Germinal center (tissue), 1 donor: ENCODE measurements at places on chromosomes 12 and 14.

DNA sequence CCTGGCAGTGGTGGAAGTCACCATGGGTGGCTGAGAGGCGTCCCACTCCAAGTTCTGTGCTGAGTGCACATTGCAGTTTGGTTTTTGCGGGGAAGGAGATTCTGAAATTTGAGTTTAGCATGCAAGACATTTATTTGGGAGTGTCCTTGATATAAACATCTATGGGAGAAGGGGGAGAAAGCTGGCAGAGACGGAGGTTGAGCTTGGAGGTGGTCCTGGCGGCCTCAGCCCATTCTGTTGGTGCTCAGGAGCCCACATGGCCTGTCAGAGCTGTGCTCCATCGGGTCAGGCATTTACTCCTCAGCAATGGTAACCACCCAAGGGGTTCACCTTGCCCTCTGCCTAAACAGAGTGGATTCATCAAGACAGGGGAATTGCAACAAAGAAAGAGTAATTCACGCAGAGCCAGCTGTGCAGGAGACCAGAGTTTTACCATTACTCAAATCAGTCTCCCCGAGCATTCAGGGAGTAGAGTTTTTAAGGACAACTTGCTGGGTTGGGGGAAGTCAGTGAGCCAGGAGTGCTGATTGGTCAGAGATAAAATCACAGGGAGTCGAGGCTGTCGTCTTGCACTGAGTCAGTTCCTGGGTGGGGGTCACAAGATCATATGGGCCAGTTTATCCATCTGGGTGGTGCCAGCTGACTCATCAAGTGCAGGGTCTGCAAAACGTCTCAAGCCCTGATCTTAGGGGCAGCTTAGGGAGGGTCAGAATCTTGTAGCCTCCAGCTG, 323.3 kb upstream of the TMEM132C start:
- DNase-seq, result no peak

GRCh38 chr12:104480826-104481440, 24.2 kb downstream of the CHST11 start:
- DNase-seq, result no peak

DNA sequence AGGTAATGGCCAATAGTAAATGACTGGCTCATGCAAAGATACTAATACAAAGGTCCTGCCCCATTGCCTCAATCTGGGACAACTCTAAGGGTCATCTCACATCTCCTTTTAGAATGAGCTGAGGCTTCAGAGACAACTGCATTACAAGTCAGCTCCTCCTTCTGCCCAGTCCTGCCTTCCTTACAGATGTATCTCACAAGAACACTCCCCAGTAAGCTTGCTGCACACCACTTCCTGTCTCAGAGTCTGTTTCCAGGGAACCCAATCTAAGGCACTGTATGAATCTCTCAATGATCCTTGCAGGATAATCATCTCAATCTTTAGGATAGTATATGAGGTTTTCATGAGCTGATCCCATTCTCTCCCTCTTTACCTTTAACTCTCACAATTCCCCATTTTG, 57.8 kb upstream of the ZDHHC17 start:
- DNase-seq, result no peak

- no peak for DNase-seq
Observed at GRCh38 chr12:132389026-132389425, 59.6 kb upstream of the GALNT9 start.

GRCh38 chr14:71498212-71498611, 434.0 kb upstream of the RGS6 start:
- peak; percentile 5 for DNase-seq

GRCh38 chr14:88430976-88431375, 45.5 kb downstream of the SPATA7 start:
- DNase-seq, result no peak

DNA sequence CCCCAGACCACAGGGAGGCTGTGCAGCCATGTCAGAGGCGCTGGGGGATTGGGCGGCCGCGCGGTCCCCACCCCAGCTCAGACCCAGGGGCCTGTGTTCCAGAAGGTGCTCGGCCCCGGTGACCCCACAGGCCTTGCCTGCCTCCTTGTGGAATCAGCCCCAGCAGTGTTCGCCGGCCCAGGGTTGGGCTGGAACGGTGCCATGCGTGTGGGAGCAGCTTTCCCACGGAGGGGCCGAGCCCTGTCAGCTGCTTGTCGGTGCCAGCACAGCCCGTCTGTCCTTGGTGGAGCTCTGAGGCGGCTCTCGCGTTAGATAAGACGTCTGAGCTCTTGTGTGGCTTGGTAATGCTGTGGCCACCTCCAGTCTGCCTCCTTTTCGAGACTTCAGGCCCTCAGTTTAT, 8.5 kb downstream of the ZFYVE21 start:
- no peak for DNase-seq

- no peak for DNase-seq
Observed at GRCh38 chr14:105023144-105023543, 2.3 kb upstream of the CDCA4 start.
